ENCODE measurements at places on chromosomes 11 and 22. TPM values are rescaled to one million over a fixed set of nuclear protein-coding genes. Genes with fewer than 3 reads are reported as not detected.
A peak's percentile ranks its signal among the peaks of the same experiment; 100 is the strongest.

Gene NRIP3
- 0.96 TPM for total RNA-seq

DNA sequence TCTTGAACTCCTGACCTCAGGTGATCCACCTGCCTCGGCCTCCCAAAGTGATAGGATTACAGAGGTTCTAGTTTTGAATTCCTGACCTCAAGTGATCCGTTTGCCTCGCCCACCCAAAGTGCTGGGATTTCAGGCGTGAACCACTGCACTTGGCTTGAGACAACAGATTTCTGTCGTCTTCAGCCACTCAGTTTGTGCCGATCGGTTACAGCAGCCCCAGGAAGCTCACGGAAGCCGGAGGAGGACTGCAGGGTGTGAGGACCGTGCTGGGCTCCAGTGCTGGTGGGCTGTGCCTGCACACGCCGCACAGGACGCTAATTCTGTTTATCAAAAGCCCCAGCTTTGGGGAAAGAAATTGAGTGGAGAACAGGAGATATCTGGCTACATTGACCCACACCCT is 82.0 kb downstream of the CELSR1 start:
- DNase-seq = no peak

DNA sequence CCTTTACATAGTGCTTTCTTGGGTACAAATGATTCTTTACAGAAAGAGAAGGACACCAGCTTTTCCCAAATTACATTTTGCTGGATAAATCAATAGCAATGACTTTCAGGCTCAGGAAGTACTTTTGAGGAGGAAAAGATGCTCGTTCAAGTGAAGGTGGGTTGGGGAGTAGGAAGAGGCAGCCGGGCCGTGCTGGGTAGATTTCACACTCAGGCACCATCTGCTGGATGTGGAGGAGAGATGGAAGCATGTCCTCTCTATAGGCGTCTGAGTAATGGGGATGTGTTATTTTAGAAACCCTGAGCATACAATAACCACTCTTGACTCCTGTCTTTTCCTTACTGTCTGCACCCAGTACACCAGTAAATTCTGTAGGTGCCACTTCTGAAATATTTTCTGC is 152.3 kb upstream of the LARGE1 start:
- DNase-seq = no peak

GRCh38 chr11:133277886-133278285 is 254.4 kb downstream of the OPCML start:
- DNase-seq = no peak

GRCh38 chr11:122727101-122727929 is 71.8 kb downstream of the UBASH3B start:
- peak; percentile 49 for DNase-seq

- no peak for DNase-seq
These were observed 166.0 kb downstream of the KIRREL3 start for GRCh38 chr11:126834573-126834972.

DNA sequence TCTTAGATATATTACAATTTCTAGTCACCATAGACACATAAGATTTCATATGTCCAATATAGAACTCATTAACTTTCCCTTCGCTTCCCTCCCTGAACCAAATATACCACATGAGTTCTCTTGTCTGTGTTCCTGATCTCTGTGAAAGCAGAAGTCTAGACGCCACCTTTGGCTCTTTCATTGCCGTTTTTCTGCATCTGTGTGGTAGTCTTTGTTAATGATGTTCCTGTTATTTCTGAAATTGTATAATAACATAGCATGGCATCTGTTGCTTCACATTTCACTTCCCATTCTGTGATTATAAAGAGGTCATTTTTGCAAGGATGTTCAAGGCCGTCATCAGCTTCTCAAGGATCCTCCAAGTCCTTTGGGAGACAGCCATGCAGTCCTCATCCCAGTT is 58.5 kb downstream of the NCAM1 start:
- DNase-seq = no peak

- DNase-seq = peak; percentile 89
These were observed at the start of gene GPR137 for GRCh38 chr11:64284962-64285884. GPR137 (plus strand) TSS chr11:64285848; CDS start chr11:64286525, 677 bp downstream.

DNA sequence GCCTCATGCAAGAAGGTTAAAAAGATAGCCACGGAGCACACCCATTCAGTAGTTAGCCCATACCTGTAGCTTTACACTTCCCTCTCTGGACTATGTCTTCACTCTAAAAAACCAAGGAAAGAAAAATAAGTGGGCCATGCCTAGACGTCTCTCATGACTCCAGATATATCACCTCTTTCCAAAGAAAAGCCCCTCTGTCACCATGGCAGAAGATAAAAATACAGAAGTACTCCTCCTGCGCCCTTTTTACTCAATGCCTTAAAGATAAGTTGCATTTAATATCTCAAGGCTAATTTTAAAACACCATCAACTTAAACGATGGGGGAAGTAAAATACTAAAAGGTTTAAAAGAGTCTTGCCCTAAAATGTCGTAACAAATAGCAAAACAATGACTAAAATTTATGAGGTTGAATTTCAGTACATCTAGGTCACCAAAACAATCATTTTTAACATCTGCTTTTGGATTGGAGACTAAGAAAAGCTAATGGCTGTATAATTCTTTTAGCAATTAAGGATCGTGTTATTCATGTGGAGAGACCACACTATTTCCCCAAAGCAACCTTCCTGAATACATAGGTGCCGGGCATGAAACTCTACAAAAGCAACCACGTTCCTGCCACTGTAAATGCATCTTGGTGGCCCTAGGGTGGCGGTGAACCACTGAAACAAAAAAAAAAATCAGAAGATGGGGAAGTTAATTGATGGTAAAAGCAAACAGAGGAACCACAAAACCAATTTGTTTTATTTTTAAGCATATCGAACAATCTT is 46.0 kb downstream of the CELF1 start:
- DNase-seq = no peak

DNA sequence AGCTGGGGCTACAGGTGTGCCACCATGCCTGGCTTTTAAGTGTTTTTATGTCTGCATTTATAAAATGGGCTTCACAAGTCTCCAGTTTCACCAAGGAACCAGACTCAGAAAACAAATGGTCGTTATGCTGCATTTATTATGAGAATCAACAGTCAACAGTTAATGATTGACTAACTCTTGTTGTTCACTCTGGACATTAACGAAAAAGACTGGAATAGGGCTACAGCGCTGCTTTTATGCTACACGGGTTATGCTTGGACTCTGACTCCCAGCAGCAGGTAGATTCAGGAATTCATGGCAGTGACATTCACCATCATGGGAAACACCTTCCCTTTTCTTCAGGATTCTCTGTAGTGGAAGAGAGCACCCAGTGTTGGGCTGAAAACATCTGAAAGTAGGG is 44.4 kb upstream of the CHKA start:
- DNase-seq = no peak

GRCh38 chr11:26931248-26931631 is 62.7 kb upstream of the FIBIN start:
- DNase-seq = no peak
